Cortex of kidney (tissue), 1 donor: ENCODE measurements at places on chromosomes 7 and 10.

DNA sequence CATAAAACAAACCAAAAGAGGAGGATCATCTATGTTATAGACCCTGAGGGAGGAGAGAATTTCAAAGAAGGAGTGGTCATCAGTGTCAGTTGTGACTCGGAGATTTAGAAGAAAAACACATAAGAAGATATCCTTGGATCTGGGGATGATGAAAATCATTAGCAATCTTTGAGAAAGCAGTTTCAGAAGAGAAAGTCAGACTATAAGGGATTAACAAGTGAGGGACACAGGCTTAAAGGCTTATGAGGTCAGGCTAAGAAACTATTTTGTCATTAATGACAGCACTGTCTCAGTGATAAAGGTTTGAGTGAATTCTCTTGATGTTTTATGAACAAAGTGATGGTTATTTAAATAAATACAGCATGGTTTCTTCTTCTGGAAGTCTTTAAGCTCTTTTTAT lies 6.1 kb upstream of the GPR85 start:
- no peak for DNase-seq

- no peak for DNase-seq
Observed at GRCh38 chr10:124573726-124574455, 112.3 kb downstream of the LHPP start.

- no peak for DNase-seq
Observed at GRCh38 chr7:93626869-93627268, 52.3 kb upstream of the CALCR start.

DNA sequence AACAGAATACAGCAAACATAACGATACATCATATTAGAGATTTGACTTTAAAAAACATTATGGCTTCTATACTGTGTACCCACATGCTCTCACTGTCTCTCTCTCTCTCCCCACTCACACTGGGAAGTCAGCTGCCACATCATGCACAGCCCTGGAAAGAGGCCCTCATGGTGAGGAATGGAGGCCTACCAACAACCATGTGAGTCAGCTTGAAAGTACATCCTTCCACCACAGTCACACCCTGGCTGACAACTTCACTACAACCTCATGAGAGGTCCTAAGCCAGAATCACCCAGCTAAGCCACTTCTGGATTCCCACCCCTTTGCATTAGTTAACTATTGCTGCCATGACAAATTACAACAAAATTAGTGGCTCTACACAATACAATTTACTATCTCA lies 23.3 kb upstream of the GPR22 start:
- no peak for DNase-seq

GRCh38 chr10:54797636-54798321 lies 3.3 kb downstream of the PCDH15 start:
- no peak for DNase-seq

DNA sequence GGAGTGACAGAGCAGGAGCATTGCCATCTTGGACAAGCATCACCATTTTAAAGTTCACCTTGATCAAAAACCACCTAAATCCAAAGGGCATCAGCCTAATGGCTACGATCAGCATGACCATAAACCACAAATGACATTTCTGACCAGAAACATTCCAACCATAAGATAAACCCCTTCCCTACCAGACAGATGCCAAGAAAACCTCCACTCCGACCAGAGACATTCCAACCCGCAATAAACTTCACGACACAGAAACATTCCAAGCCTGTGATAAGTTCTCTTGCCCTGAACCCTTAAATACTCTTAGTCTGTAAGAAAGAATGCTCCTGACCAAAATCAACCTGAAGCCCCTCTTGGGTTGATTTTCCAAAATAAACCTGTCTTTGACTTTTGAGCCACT lies 606.9 kb downstream of the POM121L12 start:
- no peak for DNase-seq

GRCh38 chr7:121005996-121006584 lies 17.6 kb downstream of the CPED1 start:
- no peak for DNase-seq

- DNase-seq = no peak
Observed at GRCh38 chr10:46539596-46540411, 16.7 kb downstream of the GPRIN2 start.

- DNase-seq = no peak
Observed at GRCh38 chr7:155002411-155003091, 373 bp downstream of the PAXIP1 start.

DNA sequence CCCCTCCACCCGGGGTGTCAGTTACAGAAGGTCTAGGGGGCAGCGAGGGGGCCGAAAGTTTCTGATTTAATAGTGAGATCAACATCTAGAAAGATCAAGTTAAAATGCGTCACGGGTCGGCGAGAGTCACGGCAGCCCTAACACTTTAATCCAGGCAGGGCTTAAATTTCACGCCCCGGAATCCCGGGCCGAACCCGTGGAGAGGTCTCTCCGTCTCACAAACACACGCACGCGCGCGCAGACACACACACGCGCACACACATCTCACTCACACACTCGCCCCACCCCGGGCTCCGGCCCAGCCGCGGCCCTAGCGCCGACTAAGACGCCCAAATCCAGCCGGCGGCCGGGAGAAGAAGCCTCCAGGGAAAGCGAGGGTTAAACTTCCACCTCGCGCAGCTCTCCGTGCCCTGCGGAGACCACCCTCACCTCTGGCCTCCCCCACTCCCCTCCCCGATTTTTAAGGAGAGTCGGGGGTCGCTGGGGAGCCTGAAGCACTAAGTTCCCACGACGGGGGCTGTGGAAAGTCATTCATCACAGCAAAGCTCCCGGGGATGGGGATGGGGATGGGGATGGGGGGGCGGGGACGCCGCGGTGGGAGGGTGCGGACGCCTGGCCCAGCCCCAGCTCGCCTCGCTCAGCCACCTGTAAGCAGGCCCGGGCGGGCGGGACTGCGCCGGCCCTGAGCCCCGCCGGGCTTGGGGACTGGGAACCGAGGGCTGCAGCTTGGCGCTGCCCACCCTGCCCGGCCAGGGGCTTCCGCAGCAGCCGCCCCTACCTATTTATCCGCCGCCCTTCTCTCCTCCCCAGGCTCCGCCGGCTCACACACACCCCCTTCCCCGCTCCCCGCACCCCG lies 1.6 kb downstream of the PDGFA start:
- DNase-seq = no peak

- DNase-seq = no peak
Observed at GRCh38 chr7:47087866-47088265, 494.0 kb downstream of the TNS3 start.

DNA sequence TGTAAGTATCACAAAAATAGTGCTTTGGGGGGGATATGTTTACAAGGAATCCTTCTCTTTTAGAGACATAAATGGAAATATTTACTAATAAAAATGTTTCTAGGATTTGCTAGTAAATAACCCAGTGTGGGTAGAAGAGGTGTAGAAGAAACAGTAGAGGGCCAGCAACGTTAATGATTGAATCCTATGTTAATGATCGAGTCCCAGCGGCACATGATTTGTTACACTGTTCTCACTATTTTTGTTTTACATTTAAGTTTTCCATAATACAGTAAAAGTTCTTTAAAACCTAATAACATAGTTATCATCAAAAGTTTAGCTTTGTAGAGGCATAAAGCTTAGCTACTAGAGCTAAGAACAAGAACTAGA lies 66.0 kb downstream of the UBE2H start:
- no peak for DNase-seq

DNA sequence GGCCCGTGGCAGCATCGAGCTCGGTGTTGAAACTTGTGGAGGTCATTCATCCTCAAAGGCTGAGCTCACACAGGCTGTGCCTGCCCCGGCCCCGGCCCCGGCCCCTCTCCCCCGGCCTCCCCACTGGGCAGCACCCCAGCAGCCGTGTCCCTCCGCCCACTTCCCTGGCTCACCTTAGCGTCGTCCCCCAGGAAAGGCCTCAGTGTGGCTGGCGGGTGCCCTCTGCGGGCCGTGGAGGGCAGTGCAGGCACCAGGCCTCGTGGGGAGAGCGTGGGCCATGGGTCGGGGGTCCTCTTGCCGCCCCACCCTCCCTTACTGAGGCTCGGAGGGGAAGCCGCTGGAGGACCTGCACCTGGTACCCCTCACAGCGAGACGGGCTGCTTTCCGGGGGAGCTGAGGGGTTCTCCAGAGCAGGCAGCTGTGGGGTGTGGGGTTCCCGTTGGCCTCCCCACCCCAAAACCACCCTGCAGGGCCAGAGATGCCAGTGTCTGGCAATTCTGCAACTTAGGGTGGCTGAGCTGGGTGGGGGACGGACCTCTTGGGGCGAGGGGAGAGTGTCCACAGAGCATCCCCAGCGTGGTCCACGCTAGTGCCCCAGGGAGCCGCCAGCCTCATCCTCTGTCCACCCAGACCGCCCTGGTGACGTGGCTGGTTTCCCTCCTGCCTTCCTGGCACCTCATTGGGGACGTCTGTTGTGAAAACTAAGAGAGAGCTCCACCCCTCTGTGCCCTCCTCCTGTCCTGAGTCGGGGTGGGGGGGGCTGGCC lies 44.2 kb upstream of the DPYSL4 start:
- DNase-seq = no peak

GRCh38 chr10:100615241-100615640 lies 79.5 kb downstream of the HIF1AN start:
- no peak for DNase-seq

DNA sequence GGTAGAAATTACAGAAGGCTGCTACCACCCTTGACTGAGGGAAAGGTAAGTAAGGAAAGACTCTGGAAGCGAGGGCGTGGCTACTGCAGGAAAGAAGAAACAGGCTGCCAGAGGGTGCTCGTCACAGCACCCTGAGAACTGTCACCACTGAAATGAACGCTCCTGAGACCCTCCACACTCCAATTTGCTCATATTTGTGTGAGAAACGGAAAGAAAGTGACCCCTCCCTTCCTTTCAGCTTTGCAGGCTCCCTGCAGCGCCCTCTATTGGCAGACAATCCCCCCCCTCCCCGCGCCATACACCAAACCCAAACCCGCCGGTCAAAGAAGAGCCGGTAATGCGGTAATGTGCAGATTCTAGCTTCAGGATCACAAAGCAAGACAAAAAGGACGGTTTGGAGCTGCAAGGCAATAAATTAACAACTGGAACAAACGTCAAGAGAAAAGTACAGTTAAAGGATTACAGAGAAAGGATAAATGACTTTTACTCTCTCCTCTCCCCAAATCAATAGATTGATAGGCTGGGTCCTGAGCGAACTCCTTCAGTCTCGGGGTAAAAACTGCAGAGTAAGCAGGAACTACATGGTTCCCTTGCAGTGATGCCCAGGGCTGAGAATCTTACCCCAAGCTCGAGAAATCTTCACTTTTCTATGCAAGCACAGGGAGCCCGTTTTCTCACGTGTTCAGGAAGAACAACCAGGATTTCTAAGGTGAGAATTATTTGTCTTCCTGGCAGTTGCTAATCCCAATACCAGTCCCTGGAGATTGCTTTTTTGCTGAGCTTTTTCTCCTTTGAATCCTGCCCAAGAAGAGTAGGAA lies 47.6 kb downstream of the STEAP1B start:
- no peak for DNase-seq

DNA sequence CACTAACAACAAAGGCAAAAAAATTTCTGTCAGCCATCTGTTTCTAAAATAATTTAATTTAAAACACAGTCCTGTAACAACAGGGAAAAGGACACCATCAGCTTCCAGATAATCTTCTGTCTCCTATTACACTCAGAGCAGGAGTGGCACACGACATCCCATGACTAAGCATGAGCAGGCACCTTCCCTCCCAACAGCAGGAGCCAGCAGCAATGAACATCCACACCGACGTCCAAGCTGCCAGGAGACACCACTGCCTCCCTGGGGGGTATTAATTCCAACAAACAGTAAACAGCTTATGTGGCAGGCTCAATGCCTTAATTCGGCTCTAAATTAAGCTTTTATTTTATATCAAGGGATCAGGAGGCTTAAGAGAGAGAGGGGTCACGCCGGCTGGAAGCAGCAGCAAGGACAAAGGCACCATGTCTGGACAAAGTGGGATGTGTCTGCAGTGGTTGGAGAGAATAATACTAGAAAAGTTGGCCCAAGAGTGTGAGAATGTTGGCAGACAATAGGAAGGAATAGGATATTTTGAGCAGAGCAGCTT lies 45.7 kb downstream of the KIAA1549 start:
- DNase-seq = no peak

- no peak for DNase-seq
Observed at GRCh38 chr10:126337251-126337810, 50.9 kb downstream of the ADAM12 start.
